Fibroblast of skin of back (primary cell): ENCODE measurements at places on chromosomes 12 and 14.
A peak's percentile ranks its signal among the peaks of the same experiment; 100 is the strongest.

- no peak for DNase-seq
Observed at GRCh38 chr14:92108345-92109254, 2.2 kb upstream of the ATXN3 start.

DNA sequence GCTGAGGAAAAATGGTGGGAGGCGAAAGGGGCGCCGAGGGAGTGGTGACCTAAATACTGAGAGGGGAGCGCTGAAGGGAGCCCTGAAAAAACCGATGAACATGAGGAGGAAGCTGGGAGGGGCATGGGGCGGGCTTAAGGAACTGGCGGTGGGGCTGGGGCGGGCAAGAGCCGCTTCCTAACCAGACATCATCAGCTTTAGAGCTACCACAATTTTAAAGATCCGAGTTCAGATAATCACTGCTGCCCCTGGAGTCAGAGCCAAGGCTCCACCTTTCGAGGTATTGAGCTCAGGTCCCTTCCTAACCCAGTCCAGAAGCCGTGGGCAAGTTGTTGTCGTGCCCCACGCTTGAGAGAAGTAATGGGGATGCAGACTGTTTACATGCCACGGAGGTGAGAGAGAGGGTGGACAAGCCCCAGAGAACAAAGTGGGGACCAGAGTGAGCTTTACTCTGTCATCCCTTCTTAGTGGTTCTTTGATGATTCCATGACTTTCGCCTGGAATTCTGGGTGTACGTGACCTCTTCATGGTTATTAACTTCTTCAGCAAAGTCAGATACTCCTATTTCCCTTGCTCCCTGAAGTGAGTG lies 393 bp downstream of the ORMDL2 start:
- DNase-seq = peak; percentile 21

DNA sequence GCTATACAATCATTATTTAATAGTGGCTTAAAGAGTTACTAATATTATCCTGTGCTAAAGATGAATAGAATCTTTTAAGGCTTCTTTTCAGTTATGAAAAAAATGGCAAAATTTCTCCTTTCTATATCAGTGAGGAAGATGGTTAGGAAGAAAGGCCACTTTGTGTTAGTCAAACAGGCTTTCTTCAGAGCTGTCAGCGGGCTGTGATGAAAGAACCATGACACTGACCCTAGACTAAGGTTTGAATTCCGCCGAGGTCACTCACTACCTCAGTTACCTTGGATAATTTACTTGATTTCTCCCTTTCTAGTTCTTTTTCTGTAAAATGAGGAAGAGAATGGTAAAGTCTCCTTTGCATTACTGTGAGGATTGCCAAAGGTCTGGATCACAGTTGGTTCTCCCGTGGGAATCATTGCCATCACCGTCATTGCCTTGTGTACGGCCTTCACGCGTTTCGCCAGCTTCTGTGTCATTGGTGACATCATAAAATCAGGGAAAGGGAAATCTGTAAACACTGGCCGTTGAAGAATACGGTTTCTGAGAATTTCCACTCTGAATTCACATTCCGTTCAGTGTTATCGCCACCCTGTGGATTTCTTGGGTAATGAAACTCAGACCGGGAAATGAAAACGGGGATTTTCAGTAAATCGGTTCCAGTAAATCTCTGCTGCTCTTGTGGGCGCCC lies 26.7 kb upstream of the YBX3 start:
- peak; percentile 90 for DNase-seq

- DNase-seq = peak; percentile 5
Observed at GRCh38 chr12:64273527-64274403, 51.7 kb upstream of the KICS2 start.

- peak; percentile 85 for DNase-seq
Observed at GRCh38 chr12:6278439-6279255, 31.8 kb upstream of the PLEKHG6 start.

DNA sequence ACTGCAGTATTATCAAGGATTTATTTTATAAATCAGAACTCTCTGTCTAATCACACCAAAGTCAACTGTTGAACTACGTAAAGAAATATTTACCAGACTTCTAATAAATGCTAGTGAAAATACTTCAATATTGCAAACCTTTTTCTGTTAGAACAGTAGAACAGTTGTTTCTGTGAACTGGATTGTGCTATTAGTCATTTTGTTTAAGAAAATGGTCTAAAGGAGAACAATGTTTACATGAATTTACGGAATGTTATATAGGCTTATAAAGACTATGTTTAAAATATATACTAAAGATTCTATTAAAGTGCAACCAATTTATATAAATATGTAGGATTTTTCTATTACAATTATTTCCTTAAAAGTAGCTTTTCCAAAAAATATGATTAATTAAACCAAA lies 471.4 kb downstream of the FSCB start:
- DNase-seq = no peak

- peak; percentile 10 for DNase-seq
Observed at GRCh38 chr14:94571395-94571794, 9.8 kb upstream of the SERPINA5 start.
